ENCODE measurements at places on chromosomes 4 and X. TPM values are rescaled to one million over a fixed set of nuclear protein-coding genes. Genes with fewer than 3 reads are reported as not detected.

GRCh38 chrX:118530219-118530911, 34.8 kb downstream of the DOCK11 start:
- DNase-seq: no peak

GRCh38 chrX:91079342-91080114, 355.1 kb upstream of the PABPC5 start:
- DNase-seq: no peak

DNA sequence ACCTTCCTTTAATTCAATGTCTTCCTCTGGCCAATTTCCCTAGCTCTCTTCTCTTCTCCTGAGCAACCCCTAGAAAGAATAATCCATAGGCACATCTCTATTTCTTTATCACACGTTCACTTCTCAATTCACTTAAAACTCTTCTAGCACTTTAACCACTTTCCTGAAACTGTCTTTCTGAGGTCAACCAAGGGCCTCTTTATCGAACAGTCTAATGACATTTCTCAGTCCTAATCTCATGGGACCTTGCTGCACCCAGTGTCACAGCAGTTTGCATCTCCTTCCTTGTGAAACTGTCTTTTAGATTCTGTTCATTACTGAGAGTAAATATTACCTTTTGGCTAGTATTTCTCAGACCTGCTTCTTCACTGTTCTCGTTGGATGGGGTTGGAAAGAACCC, 285.3 kb upstream of the RASGEF1B start:
- DNase-seq: no peak

- DNase-seq: peak; percentile 40
These were observed at the start of gene OPHN1 for GRCh38 chrX:68433155-68433980. Gene OPHN1, minus strand, starts transcription at chrX:68433495. Its CDS starts 475 bp downstream, at chrX:68433020.

- DNase-seq: no peak
These were observed 213.2 kb upstream of the UGT8 start for GRCh38 chr4:114385195-114385985.

GRCh38 chr4:6229095-6229494, 28.7 kb upstream of the JAKMIP1 start:
- peak; percentile 68 for DNase-seq

- DNase-seq: no peak
These were observed 321.2 kb upstream of the SPOCK3 start for GRCh38 chr4:167555338-167556022.

- no peak for DNase-seq
These were observed 9.6 kb downstream of the ARSJ start for GRCh38 chr4:113969709-113970334.

DNA sequence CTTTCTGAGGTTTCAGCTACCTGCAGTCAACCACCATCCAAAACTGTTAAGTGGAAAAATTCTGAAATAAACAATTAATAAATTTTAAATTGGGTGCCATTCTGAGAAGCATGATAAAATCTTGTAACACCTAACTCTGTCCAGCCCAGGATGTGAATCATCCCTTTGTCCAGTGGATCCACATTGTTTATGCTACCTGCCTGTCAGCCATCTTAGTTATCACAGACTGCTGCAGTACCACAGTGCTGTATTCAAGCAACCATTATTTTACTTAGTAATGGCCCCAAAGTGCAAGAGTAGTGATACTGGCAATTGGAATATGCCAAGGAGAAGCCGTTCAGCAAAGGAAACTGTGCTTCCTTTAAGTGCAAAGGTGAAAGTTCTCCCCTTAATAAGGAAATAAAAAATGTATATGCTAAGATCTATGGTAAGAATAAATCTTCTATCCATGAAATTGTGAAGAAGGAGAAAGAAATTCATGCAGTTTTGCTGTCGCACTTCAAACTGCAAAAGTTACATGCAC, 20.6 kb downstream of the CAMK2D start:
- no peak for DNase-seq

DNA sequence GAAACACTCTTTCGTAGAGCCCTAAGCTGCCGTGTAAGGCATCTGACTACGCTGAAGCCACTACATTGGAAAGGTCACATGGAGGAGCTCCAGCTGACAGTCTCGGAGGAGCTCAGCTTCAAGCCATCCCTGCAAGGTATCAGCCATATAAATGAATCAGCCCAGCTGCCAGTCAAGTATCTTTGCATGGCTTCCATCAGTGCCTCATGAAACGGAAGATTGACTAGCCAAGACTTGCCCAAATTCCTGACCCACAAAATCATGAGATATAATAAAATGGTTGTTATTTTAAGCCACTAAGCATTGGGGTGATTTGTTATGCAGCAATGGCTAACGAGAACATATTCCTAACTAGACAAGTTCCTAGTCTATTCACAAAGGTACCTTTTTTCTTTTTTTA, 104.1 kb upstream of the SCOC start:
- DNase-seq: no peak

DNA sequence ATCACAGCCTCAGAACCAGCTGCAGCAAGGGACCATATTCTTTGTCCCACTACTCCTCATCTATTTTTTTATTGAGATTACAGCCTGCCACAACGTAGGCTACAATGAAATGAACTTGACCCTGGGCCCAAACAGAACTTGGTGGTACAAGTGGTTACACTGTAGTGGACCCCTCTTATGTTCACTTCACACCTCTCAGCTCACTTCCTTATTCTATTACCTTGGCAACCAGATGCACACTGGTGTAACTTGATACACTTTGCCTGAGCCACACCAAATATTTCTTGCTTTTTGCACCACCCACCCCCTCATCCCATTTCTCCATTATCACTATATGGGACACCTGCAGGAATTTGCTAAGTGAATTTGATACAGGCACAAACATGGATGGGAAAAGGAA, 105.8 kb downstream of the CXCL13 start:
- DNase-seq: no peak

DNA sequence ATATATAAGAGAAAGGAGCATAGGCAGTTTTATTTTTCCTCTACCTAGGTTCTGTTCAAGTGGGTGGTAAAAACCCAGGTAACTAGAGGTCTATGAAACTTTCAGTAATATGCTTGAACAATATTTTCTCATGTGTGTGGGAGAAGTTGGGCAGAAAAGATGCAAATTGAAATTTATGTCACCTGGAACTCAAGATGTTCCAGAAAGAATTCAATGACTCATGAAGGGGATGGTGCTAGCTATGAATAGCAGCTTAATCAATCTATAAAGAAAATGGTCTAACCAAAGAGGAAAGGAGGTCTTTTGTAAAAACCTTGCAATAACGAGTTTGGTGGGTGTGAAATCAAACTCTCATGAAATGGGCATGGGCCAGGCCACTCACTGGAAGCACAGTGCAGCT, 263.8 kb downstream of the INPP4B start:
- no peak for DNase-seq

DNA sequence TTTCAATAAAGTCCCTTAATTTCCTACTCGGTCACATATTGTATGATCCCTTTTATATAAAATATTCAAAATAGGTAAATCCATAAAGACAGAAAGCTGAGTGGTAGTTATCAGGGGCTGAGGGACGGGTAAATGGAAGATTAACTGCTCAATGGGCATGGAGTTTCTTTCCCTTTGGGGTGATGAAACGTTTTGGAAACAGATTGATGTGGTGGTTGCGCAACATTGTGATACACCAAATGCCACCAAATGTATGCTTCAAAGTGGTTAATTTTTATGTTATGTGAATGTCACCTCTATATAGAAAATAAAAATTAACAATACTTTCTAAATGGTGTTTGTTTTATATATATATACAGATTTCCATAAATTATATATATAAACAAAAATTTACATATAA, 15.0 kb upstream of the MAOB start:
- DNase-seq: no peak

GLOD5 gene
- total RNA-seq: not detected

SOX3 gene
- 2.4 TPM for total RNA-seq

PDZD11 gene
- 31.4 TPM for total RNA-seq

AKAP14 gene
- total RNA-seq: not detected

PABPC1L2A gene
- 1.6 TPM for total RNA-seq

USP17L20 gene
- total RNA-seq: not detected

GJB1 gene
- total RNA-seq: not detected

GLRA3 gene
- total RNA-seq: 6.1 TPM

Data from frontal cortex (tissue), 4 donors.